ENCODE measurements at places on chromosomes 3 and 15.

DNA sequence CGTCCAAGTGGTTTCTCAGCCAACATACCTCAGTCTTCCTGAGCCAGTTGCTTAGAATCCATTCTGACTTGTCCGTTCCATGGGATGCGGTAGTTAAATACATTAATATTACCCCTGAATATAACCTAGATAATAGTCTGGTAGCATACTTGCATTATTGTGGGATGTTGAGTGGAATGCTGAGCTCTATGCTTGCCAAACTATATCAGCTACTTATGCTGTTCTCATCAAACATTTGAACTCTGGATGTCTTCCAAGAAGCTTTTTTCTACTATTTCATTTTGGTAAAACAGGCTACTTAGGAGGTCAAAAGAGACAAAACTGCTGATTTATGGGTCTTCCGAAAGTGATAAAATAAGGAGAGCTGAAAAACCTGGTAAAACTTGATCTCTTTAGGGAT lies 429.5 kb downstream of the NAALADL2 start:
- no peak for DNase-seq

DNA sequence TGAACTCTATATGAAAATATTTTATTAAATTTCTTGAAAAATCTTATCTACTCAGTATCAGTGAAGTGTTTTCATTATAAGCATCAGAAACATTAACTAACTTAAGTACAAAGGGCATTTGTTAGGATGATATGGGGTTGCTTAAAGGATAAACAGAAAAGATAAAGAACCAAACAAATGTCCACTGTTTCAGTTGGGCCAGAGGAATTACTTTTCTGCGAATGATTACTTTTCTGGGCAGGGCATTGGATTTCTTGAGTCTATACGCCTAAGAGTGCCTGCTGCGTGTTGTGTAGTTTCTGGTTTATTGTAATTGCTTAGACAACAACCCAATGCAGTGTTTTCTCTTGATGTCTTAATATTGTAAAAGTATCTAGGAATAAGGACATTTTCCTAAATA lies 52.8 kb downstream of the NEO1 start:
- no peak for DNase-seq

GRCh38 chr15:66595931-66596545 lies 30.2 kb upstream of the LCTL start:
- no peak for DNase-seq

DNA sequence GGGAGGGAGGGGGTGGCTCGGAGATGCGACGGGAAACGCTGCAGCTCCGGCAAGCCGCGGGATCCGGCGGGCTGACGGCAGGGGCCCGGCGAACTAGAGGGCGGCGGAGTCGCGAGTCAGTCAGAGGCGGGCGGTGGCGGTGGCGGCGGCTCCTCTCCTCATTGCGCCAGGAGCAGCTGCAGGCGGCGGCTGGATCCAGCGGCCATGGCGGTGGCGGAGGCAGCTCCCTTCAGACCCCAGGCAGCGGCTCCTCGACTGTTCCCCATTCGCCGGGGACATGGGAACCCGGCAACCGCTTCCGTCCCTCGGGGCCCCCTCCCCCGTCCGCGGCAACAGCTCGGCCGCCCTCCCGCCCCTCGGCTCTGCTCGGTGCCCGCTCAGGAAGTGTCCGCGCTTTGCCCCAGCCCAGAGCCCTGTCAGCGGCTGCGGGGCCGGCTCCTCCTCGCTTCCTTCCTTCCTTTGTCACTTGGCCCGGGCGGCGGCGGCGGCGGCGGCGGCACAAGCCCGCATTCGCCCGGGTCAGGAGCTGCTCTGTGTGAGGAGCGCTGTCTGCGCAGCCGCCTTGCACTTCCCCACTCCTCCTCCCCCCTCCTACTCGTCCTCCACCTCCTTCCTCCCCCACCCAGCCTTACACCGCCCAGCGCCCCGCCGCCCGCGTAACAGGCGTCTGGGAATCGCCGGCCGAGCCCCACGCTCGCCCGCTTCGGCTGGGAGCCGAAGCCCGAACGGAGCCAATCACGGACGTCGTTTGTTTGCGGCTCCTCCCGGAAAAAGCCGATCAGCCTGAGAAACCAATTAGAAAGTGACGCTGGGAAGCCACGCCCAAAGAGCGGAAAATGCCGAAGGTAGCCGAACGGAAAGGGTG lies at the start of gene GSK3B:
TSS of gene GSK3B (minus strand) at position 537 of the 865 bp plus-strand sequence. CDS start 1,013 bp downstream, outside the sequence.
- no peak for DNase-seq

DNA sequence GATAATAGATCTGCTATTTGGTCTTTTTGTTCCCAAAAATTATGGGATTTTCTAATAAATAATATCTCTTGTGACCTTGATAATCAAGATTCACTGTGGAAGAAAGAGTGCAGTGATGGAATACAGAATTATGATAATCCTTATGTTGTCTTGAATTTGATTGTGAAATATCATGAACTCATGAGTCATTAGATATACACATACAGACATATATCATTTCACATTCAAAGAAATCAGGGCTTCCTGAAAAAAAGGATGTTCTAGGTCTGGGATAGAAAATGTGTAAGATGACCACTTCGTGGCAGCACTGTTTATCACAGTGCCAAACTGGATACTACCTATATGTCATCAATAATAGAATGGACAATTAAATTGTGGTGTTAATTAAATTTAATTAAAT lies 97.7 kb downstream of the DPH6 start:
- DNase-seq = no peak

DNA sequence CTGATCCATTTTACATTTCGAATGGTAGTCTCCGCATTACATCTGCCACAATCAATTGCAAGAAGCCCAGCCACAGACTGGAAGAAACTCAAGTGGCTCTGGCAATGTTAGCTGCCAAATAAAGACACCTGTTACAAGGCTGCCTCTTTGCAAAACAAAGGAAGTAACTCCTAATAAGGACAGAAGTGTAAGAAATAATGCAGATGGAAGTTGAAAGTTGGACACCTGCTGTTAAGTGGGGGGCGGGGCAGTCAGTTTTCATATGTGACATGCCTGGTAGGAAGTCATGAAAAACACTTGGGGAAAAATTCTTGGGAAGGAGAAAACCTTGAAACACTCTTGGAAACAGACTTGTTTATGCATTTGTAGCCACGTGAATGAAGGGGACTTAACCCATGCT lies 54.1 kb upstream of the ATP2C1 start:
- DNase-seq = no peak

GRCh38 chr3:161969867-161970266 lies 473.3 kb downstream of the OTOL1 start:
- no peak for DNase-seq

GRCh38 chr3:129834580-129834979 lies 58.9 kb downstream of the TMCC1 start:
- no peak for DNase-seq

- no peak for DNase-seq
These were observed 851.7 kb downstream of the PDCD6IP start for GRCh38 chr3:34650131-34650530.

- DNase-seq = no peak
These were observed 200.6 kb downstream of the EDEM1 start for GRCh38 chr3:5388091-5388490.

DNA sequence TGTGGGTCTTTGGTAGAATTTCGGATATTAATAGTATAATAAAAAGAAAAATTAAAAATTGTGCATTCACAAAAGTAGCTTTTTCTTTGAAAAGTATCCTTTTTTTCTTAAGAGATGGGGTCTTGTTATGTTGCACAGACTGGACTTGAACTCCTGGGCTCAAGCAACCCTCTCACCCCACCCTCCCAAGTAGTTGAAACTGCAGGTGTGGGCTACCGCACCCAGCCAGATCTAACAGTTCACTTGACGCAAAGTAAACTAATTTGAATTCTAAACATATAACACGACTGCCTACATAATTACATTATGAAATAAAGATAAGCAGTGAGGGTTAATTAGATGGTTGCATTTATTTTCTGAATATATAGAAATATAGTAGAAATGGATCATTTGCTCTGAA lies 10.7 kb downstream of the FAM98B start:
- no peak for DNase-seq

- no peak for DNase-seq
These were observed 47.3 kb downstream of the TLE3 start for GRCh38 chr15:70050441-70050840.

GRCh38 chr15:90143166-90143655 lies 40.9 kb upstream of the IDH2 start:
- peak; percentile 36 for DNase-seq

- DNase-seq = peak; percentile 93
These were observed 246.6 kb upstream of the PROK2 start for GRCh38 chr3:72031581-72031980.
